Stimulated activated CD8-positive, alpha-beta memory T cell treated with anti-CD3 and anti-CD28 coated beads, Interleukin-7, amount 100 ng/mL, for 48 hours (primary cell): ENCODE measurements at places on chromosomes 4 and X.

GRCh38 chrX:154720067-154720466 lies 30.8 kb downstream of the GAB3 start:
- DNase-seq, result no peak

DNA sequence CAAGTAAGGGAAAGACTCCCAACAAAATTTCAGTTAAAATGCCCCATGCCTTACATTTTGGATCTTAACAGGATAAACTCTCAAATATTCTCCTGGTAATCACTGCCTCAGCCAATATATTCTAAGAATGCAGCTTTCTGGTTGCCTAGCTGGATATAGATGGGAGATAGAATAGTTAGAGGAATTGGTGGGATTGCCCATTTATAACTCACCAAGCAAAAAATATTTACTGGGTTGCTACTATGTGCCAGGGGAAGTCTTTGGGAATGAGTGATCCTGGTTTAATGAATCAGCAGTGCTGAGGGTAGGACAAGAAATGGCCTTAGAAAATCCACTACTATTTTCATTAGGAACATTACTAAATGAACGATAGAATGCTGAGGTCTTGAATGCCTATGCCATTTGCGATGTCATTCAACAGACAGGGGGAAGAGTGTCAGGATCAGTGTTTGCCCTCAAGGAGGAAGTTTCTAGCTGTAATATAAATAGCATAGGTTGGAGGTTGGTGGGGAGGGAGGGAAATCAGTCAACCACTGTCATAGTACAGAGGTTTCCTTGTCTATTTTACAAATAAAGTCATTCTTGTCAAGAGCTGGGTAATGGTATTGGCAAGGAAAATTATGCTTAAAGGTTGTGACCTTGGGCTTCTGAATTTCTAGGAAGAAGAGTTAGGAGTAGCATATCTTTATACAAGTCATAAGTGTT lies 63.5 kb downstream of the ENOPH1 start:
- no peak for DNase-seq

- no peak for DNase-seq
Observed at GRCh38 chr4:5399790-5400421, 308.5 kb downstream of the EVC2 start.

DNA sequence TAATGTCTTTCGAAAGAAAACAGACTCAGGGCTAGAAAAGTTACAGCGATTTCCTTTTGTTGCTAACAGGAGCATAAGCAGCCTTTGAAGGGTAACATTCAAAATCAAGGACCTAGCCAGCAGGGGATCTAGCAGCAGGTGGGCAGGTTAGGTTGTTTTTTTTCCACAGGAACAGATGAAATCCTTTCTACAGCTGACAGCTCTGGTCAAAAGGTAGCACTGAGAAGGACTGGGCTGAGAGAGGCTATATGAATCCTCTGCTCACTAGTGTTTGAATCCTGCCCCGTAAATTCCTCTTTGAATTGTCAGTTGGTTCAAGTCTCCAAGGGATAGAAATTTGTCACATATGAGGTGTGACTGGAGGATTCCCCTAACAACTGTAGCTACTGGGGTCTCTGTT lies 188.2 kb downstream of the SH2D1A start:
- no peak for DNase-seq

DNA sequence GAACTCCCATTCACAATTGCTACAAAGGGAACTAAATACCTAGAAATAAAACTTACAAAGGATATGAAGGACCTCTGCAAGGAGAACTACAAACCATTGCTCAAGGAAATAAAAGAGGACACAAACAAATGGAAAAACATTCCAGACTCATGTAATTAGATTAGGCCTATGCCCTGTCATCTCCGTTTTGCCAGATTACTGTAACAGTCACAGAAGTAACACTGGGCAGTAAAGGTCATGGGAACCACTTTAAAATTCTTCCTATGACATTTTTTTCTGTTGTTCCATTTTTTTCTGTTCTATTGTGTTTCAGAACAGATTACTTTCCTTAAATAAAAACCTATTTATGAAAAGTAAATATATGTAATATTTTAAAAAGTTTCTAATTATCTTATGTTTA lies 199.4 kb upstream of the CENPE start:
- no peak for DNase-seq

DNA sequence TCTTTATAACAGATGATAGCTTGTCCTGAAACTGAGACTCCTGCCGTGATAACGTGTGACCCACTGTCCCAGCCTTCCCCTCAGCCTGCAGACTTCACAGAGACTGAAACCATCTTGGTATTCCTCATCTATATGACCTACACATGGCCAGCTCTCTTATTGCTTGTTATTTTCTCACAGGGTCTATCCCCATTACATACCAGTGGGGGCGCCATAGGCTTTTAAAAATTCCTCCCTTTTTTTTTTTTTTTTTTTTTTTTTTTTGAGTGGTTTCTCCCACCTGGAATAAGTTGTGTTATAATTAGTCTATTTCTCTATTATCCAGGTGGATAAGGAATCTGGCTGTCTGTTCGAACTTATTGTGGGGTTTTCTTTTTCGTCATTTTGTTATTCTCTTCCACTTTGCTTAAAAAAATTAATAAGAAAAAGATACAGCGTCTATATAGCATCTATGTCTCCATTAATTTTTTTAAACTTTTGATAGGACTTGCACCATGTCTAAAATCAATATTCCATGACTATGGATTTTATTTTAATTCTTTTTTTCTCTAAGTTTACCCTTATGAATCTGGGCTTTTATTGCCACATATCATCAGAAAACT lies 47.2 kb downstream of the GYG2 start:
- no peak for DNase-seq

- no peak for DNase-seq
Observed at GRCh38 chrX:73785493-73785892, 222.5 kb downstream of the CHIC1 start.

DNA sequence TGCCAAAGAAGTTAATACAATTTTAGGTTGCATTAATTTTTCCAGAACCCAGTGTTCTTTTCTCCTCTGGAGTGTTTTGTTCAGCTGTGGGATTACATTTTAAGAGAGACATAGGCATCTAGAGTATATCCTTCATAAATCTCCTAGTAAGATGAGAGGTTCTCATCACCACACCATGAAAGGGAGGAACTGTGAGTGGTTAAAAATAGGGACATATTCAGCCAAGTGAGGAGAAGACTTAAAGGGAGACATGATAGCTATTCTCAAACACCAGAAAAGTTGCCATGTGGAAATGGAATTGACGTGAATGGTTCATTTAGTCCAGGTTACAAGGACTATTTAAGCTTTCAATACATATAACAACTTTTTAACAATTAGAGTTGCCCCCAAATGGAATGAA lies 6.5 kb upstream of the MRPL1 start:
- DNase-seq, result no peak

- no peak for DNase-seq
Observed at GRCh38 chr4:16694884-16695276, 203.6 kb downstream of the LDB2 start.
